ENCODE measurements at places on chromosomes 7 and 10.
A peak's percentile ranks its signal among the peaks of the same experiment; 100 is the strongest.

- DNase-seq: no peak
Observed at GRCh38 chr7:126608339-126608776, 644.4 kb downstream of the GRM8 start.

GRCh38 chr7:67671006-67671548, 674.4 kb downstream of the TYW1 start:
- no peak for DNase-seq

DNA sequence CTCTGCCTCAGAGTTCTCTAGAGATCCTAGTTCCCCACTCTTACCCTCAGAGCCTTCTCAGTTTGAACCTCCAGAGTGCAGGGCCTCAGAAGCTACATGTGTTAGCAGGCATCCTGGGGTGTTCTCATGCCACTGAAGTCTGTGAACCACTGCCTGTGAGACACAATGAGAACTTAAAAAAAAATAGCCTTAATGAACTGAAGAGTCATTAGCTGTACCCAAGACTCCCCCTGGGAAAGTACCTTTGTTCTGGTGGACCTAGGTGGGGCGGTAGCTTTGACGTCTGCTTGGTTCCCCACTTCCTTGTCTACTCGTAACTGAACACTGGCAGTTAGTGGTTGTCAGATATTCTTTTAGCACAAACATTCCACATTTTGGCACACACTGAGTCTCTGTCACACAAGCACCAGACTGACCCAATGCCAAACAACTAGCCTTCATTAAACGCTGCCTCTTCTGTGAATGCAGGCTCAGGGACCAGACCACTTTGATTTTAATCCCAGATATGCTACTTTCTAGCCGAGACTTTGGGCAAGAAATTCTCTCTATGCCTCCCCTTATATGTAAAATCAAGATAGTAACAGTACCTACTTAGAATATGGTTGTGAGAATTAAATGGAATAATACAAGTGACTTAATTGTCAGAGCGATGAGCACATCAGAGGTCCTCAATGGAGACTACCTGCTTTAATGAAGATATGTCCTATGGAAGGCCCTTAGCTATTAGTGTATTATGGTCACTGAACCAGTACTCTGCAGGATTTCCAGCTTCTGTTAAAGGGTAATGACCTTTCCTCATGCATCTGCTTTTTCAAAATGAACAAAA, 75.3 kb upstream of the CC2D2B start:
- peak; percentile 29 for DNase-seq

DNA sequence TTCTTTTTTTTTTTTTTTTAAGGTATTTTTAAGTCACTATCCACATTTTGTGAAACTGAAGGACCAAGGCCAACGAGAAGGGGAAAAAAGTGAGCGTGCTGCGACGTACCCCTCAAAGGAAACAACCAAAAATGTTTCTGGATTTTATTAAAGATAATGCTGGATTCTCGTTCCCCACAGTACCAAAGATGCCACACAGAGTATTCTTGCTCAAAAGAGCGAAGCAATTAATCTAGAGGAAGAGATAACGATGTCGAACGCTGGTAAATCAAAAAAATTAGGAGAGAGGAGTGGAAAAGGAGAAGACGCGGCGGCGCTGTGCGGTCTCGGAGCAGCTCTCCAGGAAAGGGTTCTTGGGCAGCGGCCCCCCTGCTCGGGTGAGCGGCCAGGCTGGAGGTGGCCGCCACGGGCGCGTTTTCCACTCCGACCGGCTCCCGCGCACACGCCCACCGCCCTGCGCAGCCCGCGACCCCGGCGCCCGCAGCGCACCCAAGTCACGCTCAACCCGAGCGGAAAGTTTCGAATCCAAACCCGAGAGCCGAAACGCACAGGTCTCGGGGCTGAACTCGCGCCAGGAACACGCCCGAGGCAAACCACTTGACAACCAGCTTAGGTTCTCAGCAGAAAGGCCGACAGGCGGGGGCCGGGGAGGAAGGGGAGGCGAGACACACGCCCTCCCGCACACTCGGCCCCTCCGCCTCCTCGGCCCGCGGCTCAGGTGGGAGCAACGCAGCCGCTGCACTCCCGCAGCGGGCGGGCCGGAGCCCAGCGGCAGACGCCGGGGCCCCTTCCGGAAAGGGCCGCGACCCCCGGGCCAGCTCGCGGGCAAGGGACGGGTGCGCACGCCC, 989 bp downstream of the SRPK2 start:
- DNase-seq: peak; percentile 55

- DNase-seq: no peak
Observed at GRCh38 chr10:12869427-12869826, 132.1 kb downstream of the CCDC3 start.

DNA sequence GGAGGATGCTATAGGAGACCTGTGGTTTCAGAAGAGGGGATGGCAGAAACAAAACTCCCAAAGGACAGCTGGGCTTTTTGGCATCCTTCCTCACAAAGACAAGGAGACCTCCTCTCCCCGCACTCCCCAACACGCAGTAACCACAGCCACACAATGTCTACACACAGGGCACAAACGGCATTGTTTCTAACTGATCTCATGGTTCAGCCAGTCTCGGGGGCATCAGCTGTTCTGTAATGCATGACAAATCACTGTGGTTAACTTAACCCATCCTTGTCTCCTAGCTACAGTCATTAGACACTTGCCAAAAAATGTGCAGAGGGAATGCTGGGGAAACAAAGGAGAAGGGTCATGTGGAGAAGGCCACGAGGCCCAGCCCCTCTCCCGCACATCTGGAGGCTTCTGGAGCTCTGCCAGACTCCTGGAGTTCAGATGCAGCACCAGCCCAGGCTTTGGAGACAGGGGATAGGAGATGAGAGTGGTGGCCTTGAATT, 7.6 kb upstream of the ADAMTS14 start:
- no peak for DNase-seq

- DNase-seq: no peak
Observed at GRCh38 chr10:71846816-71847215, 4.2 kb downstream of the PSAP start.

DNA sequence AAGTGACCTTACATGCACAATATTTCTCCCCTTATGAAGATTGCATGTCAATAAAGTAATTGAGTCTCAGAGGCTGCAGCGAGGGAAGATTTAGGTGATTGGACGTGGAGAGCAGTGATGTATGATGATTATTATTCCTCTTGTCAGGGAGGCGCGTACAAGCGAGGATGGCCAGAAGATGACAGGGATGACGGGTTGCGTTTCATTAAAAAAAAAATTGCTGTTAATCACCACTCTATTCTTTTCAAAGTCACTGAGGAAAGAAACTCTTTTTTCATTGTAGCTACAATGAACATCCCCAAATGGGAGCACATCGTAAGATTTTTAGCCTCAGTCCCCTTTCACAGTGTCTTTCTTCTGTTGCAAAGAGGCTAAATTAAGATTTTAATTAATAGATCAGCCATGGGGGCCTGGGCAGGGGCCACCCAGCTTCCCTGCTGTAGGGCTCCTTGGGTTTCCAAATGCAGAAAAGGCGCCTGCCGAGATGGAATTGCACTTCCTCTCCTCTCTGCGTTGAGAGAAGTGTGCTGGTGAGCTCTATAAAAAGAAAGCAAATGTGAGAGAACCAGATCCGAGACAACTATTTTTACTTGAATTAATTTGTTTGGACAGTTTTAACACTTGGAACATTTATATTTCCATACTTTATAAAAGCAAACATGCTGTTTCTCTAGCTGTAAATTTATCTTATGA, 998.1 kb downstream of the LRMDA start:
- no peak for DNase-seq

GRCh38 chr7:18685971-18686370, 190.4 kb downstream of the HDAC9 start:
- no peak for DNase-seq

GRCh38 chr7:137760111-137760510, 86.7 kb downstream of the DGKI start:
- no peak for DNase-seq

DNA sequence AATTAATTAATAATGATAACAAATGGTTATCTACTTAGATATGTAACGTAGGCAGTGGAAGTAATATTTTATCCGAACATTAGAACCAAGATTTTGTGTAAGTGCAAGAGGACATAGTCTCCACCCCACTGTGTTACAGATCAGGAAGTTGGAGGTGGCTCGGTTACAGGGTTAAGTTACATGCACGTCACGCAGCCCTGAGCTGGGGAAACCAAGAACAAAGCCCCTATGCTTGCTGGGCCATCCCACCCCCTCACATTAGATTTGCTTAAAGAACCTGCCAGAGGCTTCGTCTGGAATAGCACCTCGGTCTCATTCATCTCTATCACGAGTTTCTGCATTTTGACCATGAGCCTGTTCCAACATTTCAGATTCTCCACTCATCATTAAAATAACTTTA, 214.1 kb downstream of the ADARB2 start:
- DNase-seq: no peak

DNA sequence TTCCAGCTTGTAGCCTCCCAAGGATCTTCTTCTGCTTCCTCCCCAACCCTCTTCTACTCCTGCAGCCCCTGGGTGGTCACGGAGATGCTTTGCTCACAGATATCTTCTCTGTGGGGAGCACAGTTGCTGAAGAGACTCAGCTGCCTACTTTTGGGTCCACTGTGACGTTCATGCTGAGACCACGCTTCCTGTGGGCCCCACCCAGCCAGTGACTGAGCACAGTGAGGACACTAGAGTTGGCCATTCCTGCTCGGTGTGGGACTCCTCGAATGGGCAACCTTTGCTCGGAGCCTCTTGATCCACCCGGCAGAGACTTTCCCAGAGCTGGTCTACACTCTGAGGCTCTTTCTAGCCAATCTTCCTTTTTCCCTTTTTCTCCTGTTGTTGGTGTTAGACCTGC, 73.9 kb downstream of the ADRA2A start:
- no peak for DNase-seq

DNA sequence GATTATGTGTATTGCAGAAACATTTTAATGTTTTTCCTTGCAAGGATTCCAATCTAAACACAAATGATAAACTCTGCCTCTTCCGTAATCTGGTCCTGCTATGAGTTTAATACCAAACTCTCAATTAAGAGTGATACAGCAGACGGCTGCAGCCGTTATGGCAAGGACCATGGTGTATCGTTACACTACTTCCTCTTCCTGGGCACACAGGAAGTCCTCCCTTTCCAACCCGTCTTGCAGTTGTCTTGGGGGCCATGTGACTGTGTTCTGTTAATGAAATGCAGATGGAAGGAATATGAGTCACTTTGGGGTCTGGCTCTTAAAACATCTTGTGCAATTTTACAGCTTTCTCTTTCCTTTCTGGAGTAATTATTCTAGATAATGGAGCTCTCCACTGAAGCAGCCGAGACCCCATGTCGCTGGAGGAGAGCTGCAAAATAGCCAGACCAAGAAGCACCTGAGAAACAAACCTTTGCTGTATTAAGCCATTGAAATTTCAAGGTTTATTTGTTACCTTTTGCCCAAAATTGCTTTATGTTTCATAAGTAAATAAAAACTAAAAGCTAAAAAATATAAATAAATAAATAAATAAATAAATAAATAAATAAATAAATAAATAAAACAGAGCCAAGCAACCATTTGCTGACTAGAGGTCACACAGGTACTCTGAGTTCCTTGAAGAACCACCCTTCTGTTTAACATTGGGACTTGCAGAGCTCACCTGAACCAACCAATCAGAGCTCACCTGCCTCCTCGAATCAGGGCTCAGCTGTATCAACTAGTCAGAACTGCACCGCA, 74.7 kb downstream of the FRMPD2 start:
- no peak for DNase-seq

DNA sequence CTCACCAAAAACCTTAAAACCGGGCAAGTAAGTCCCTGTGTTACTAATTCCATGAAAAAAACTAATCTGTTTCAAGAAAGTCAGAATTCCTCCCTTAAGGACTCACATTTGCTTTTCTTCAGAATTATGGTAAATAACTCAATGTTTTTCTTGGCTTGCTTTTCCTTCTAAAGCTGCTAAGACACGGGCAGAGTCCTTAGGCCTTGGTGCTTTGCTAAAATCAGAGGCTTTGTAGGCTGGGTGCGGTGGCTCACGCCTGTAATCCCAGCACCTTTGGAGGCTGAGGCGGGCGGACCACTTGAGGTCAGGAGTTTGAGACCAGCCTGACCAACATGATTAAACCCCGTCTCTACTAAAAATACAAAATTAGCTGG, 32.0 kb downstream of the GNA12 start:
- no peak for DNase-seq

- DNase-seq: no peak
Observed at GRCh38 chr7:12233175-12233574, 22.1 kb downstream of the TMEM106B start.

- no peak for DNase-seq
Observed at GRCh38 chr10:17808971-17809841, at the start of gene MRC1. Gene MRC1, plus strand, starts transcription at chr10:17809348. Its CDS starts 118 bp downstream, at chr10:17809466.

DNA sequence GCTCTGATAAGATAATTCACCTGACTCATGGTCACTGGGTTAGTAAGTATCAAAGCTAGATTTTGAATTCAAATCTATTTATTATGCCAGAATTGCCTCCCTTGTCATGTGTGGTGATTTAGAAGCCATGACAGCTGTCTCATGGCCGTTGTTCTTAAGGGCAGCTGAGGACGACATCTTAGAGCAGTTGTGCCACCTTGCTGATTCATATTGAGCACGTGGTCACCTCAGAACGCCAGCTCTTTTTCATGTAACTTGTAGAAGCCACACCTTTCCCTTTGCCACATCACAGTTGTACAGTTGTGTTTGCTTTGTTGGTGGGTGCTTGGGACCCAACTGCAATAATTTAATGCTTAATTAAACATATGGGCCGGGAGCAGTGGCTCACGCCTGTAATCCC, 4.3 kb upstream of the PIK3AP1 start:
- DNase-seq: no peak

GRCh38 chr10:44478876-44479705, 94.2 kb upstream of the CXCL12 start:
- DNase-seq: no peak

GRCh38 chr7:158237672-158238335, 349.8 kb downstream of the PTPRN2 start:
- DNase-seq: no peak

DNA sequence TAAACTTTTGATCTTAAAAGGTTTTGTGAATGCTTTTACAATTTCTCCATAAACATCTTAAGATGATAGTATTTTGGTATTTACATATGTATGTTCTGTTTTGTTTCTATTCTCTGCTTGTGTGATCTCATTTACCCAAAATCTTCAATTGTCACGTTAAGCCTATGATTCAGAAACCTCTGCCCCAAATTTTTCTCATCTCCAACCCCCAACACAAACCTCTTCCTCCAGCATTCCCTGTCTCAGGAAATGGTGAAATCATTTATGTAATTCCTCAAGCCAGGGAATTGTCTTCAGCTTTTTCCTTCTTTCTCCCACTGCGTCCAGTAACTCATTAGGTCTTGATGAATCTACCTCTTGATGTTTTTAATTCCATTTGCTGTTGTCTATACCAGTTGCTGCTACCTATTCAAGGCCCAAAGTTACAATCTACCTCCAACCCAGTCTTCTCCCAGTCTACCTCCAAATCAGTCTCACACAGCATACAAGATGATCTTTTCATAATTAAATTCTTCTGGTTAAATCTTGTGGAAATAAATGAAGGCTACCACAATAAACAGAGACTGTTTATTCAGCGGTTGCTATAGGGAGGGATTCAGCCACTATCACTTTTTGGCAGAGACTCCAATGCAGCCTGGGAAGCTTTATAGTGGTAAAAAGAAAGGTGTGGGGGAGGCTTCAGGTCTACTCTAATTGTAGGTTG, 5.8 kb downstream of the CFAP69 start:
- DNase-seq: no peak

Data from activated naive CD8-positive, alpha-beta T cell treated with anti-CD3 and anti-CD28 coated beads, Interleukin-2, amount 50 U/mL, for 24 hours (primary cell).